ENCODE measurements at places on chromosomes 1 and 21. TPM values are rescaled to one million over a fixed set of nuclear protein-coding genes. Genes with fewer than 3 reads are reported as not detected.

DNA sequence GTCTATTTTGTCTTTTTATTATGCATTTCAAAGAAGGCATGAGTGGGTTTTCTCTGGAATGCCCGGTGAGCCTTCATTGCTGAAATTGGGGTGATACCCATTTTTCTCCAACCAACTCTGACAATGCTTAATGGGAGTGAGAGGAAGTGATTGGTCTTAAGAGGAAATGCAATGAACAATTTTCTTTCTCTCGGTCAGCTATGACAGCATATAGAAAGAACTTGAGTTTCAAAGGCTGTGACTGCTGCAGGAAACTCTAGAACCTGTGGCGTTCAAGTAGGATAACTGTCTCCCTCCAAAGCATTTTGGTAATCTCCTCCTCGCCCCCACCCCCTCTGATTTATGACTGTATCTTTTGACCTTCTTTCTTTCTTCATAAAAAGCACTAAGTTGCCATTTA, 155.9 kb downstream of the LYPLAL1 start:
- no peak for DNase-seq

GRCh38 chr1:75550559-75550958, 60.4 kb downstream of the SLC44A5 start:
- DNase-seq = no peak

CBR1 gene
- total RNA-seq = 4.4 TPM

SMIM1 gene
- total RNA-seq = 20.1 TPM

DCST1 gene
- not detected for total RNA-seq

DNA sequence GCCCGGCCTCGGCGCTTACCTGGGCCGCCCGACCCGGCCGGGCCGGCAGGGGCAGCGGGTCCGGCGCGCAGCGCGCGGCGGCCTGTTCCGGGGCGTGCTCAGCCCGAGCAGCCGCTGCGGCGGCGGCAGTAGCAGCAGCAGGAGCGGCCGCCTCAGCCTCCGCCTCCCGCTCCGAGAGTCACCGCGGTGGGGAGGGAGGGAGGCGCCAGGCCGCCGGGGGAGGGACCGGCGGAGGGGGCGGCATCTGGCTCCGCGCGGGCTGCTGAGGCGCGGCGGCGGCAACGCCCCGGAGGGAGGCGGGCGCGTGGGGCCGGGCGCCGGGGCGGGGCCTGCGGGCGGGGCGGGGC, at the start of gene CTNNBIP1:
CTNNBIP1 (minus strand) TSS at position 194 of the 347 bp plus-strand sequence. CDS start 38,205 bp downstream, outside the sequence.
- DNase-seq = no peak

GRCh38 chr1:203937678-203938330, 76.4 kb downstream of the SNRPE start:
- DNase-seq = no peak

GRCh38 chr1:75708910-75709309, 15.6 kb upstream of the ACADM start:
- DNase-seq = no peak

DNA sequence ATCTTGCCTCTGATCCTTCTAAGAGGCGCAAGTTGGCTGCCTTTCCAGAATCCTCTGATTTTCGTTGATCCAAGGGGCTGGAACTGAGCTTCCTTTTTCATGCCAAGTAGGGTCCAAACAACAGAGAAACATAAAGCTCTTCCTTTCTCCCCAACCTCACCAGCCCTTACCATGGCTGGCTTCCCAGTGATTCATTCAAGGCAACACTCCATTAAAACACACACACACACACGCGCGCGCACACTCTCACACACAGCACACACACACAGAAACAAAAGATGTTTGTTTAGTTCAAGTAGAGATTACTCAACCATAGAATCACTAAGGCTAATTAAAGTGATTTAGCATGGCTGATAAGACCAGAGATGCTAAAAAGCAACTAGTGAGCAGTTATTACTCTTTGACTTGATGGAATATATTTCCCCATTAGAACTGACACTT, 13.0 kb upstream of the GUCA2A start:
- peak; percentile 22 for DNase-seq

- no peak for DNase-seq
Measured at GRCh38 chr1:60622486-60622885, 459.9 kb upstream of the NFIA start.

GRCh38 chr1:1101503-1101902, 14.4 kb downstream of the C1orf159 start:
- no peak for DNase-seq

CNR2 gene
- not detected for total RNA-seq

GRCh38 chr1:179870870-179871269, 6.7 kb downstream of the TOR1AIP2 start:
- DNase-seq = no peak

DNA sequence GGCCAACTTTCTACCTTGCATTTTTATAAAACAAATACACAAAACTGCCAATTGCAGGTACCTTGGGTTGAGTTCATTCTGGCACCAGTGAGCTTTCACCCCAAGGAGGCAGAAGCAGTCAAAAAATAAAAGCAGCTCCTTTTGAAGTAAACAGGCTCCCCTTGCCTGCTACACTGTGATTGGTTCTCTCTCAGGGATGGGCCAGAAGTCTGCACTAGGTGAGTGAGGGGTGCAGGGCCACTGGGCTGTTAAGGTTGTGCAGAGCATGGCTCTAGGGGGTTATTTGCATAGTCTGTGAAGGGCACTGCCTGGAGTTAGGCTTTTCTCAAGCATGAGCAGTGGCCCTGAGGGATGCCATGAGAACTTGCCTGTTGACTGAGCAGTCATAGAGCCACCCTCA, 39.1 kb downstream of the AKNAD1 start:
- DNase-seq = no peak

EXTL1 gene
- total RNA-seq = 101 TPM

DNA sequence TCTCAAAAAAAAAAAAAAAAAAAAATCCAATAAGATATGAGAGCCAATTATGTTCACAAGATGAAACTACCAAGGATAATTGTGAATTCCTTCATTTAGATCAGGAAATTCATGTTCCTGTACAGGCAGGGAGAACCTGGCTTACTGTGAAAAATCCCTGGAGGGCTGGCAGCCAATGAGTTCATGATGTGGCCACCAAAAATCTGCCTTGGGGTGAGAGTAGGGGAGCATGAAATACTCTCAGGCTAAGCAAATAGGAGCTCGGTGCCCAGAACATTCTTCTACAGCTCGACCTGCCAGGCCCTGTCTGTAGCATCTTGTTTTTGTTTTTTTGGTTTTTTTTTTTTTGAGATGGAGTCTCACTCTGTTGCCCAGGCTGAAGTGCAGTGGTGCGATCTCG, 50.1 kb downstream of the PIK3CD start:
- no peak for DNase-seq

PTPRC gene
- total RNA-seq = not detected

ABCB10 gene
- 16.8 TPM for total RNA-seq

DNA sequence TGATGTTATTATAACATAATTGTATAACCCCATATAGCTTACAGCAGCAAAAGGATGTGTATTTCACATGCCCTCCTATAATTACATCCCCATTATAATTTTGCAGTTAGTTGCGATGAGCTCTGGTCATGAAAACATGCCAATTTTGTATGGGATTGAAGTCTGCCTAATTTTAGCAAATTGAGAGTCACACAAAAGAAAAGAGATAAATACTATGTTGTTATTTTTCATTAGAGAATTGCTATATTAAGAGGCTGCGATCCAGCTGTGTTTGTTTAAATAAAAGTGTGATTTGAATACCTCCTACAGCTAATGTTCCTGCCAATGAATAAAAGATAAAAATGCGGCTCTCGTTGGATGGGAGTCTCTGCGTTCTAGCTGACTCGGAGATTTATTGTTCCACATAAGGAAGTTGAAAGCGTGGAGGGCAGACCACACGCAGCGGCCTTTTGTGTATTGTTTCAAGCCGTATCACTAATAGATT, 461.0 kb upstream of the NFIA start:
- DNase-seq = no peak

DNA sequence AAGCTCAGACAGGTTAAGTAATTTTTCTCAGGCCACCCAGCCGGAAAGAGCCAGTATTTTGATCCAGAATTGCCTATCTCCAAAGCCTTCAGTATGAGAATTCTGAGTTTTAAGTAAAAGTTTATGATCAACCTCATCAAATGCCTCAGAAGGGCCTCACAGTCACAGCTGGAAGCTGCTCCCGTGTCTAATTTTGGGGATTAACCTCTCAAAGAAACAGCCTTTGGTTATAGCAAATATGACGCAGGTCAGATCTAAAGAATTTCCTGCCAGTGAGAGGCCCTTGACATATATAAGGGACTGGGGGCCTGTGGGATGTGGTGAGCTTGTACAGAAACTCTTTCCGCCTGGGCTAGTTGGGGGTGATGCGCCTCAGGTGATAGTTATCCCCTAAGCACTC, 2.3 kb downstream of the EXTL1 start:
- no peak for DNase-seq

GRCh38 chr1:177287994-177288393, 117.2 kb downstream of the BRINP2 start:
- DNase-seq = no peak

PTCH2 gene
- 0.27 TPM for total RNA-seq

GRCh38 chr1:201911826-201912571, 23.3 kb downstream of the SHISA4 start:
- DNase-seq = no peak

Data from G401 (cell line).